T-helper 9 cell (primary cell): ENCODE measurements at places on chromosomes 7 and 10.

DNA sequence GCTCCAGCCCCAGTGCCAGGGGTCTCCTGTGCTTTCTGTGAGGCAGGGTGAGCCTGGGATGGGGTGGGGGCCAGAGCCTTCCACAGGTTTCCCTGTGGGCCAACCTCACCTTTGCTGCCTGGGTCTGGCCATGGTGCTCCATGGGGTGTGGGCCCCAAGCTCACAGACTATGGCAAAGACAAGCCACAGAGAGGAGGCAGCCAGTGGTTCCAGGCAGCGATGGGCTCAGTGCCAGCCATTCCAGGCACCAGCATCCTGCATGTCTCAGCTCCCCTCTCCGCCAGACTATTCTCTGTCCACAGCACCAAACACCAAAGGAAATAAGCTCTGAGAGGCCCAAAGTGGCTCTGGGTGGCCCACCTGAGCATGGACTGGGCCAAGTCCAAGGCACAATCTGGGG is 133.5 kb downstream of the PTPN20 start:
- no peak for DNase-seq

DNA sequence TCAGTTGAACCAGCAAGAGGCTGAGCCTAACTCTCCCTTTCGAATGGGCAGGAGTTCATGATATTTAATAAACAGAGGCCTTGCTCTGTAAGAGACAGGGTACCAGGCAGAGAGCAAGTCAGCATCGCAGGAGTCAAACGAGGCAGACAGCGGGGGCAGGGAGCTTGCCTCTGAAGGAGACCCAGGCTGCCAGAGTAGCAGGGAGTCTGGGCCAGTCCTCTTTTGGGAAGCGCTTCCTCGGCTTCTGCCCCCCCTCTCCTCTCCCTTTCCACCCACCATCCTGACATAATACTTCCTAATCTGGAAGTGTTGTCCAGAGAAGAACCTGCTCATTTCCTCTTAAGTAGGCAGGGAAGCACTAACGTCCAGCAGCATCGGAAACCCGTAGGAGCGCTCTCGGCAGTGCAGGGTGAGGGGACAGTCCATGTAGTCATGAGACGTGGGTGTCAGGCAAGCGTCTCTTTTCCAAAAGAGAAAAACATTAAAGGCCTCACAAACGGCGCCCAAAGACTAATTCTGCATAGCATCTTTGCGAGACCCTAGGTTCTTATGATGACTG is 171.1 kb downstream of the EGFR start:
- no peak for DNase-seq

DNA sequence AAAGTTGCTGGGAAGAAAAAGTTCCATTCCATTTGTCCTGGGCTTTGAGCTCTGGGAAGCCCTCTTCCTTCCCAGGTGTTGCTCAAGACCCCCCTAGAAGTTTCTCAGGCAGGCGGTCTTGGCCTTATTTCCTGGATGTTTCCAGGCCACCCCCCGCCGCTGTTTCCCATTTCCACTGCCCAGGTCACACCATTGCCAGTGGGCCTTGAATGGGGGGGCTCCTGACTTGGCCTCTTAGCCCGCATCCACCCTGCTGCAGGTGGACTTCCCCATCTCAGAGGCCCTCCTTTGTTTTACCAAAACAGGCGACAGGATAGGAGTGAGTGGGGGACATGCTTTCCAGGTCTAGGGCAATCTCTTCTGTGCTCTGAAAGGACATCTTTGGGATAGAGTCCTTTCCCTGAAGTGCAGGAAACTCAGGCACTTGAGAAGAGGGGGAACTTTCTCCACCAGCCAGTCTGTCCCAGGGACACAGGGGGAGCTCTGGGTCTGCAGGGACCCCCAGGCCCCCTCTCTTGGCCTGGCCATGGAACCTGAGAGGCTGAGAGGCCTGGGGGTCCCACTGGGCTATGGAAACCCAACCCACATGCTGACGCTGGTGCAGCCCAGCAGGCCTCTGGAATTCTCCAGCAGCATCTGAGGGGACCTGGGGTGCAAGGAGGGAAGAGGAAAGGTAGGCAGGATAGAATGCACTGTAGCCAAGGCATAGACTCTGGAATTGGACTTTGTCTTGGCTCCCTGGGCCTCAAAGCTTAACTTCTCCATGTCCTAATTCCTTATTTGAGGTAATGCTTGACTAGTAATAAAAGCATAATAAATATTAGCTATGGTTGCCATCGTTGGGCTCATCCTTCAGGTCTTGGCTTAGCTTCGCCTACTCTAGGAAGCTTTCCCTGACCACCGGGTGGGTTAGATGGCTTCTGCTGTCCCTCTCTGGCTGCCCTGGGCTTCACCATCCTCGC is 17.6 kb downstream of the NEURL1 start:
- DNase-seq = no peak

- no peak for DNase-seq
Observed at GRCh38 chr10:29734640-29734961, 99.8 kb upstream of the SVIL start.

DNA sequence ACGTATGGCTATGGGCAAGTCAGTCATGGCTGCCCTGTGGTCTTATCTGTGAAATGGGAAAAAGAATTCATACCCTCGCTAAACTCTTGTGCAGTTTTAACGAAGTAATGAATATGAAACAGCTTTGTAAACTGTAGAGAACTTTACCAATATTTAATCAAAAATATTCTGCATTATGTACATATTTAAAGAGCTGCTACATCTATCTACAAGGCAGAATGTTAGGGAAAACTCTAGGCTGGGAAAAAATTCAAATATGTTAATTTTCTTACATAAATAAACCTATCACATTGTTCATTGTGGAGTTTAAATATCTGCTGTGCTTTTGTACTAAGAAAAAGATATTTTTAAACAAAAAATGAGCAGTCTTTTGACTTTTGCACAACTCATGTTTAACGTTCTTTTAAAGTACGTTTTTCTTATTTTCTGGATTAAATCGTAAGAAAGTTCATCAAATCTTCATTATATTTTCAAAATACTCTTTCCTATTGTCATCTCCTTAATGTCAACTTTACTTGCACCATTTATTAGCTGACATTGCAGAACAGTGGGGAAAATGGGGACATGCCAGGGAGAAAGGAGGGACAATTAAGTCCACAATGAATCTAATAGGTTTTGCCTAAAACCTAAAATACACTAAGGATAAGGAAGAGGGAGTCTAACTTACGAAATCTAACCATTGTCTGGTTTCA is 57.5 kb downstream of the ICA1 start:
- no peak for DNase-seq

DNA sequence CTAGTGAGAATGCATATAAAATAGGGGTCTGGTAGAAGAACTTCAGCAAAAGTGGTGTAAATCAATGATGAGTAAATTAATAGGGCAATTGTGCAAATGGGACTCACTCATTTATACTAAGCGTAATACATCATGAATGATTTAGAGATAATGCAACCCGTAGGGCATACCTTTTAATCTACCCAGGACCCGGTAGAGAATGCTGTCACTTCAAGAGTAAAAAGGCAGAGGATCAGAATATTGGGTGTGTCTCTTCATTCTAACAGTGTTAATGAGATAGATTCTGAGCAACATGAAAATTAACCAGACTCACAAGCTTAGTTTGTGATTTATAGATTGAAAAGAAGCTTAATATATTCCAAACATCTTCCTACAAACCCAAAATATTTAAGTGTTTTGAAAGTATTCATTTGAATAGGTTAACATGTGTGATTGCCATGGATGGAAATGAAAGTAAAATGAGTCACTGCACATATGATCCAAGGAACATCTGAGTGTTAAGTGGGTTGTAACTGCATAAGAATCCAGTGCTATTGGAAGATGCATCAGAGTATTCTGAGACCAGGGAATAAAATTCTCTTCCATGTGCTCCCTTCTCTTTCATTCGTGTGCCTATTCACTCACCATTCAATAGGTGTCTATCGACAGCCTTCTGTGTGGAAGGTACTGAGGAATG is 690.6 kb downstream of the AUTS2 start:
- no peak for DNase-seq

DNA sequence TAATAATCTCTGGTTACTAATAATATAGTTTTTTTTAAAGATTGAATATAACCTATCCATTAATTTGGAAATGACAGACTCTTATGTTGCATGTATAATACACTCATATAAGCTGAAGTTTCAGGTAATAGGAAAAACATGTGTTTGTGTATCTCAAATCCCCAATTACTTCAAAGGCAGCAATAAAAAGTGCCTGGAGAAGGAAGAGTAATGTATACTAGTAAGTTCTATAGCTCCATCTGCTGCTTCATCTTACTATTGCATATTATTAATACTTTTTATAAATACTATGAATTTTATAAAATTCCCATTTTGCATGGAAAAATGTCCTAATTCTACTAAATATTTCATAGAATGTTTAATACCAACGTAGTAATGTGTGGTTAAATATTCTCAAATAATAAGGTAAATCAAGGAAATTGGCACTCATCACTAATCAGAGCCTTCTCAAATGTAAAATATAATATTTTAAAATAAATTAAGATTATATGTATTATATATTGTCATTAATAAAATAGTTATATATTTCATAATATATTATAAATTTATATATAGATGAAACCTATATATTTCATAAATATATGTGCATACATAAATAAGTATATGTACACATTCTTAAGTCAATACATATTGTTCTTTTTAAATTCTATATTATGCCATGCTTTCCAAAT is 311.9 kb downstream of the HGF start:
- DNase-seq = no peak

DNA sequence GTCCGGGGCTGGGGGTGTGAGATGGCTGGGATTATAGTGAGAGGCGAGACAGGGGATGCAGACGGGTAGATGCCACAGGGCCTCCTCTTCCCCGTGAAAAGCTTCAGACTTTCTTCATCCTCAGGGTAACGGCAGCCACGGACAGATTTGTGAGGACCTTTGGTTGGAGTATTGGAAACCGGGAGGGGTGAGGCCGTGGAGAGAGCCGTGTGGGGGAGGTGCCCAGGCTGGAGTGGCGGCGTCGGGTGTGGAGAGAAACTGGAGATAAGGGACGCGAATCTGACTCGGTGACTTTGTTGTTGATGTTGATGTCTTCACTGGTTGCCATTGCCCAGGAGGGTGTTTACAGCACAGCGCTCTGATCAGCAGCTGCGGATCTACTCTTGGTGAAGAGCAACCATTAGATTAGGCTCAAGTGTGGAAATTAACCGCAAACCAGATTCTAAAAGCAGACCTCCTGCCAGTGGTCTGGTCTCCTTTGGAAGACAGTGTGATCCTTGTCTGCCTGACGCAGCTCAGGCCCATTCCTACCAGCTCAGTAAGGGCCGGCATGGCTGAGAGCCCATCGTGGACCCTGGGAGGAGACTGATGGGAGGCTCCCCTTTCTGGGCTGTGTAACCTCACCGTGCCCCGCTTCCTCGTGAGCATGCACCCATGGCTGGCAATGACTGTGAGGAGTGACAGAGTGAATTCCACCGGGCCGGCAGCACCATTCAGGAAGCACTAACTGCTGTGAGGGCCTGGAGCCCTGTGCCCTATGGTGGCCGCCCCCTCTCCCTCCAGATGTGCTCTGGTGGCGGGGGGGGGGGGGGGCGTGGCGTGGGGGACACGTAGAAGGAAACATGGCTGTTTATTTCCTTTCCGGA is 90.3 kb downstream of the INPP5A start:
- DNase-seq = no peak

DNA sequence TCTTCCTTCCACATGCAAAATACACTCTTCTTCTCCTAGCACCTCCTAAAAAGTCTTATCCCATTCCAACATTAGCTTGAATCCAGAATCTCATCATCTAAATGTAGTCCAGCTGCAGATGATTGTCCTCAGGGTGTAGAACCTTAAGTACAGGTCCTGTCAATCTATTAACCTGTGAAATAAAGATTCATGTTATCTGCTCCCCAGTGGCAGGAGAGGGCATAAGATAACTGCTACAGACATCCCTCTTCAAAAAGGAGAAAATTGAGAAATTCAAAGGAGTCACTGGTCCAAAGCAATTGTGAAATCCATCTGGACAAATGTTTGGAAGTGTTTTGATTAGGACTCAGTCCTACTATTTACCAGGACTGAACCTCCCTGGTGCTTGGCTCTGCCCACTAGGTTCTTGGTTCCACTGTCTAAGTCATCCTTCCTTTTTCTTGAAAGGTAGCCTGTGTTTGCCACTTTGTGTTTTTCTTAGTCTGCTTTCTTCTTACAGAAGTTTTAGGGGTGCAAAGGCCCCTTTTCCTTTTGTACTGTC is 96.2 kb downstream of the ADD3 start:
- DNase-seq = no peak

DNA sequence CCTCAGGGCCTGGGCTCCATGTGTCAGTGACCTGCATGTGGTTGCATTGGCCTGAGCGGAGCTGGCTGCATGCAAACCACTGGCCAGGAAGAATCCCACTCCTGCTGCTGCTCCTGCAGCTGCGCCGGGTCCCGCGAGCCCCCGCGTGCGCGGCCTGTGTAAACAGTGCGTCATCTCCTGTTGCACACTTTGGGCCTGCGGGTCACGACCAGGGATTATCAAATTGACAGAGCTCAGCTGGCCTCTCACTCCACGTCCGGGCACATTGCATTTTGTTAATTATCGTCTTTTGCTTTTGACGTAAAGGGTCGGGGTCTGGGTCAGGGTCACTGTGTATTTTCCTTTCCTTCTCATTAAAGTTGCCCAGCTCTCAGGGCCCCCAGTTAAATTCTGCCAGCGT is 132.6 kb downstream of the RGS10 start:
- DNase-seq = no peak

DNA sequence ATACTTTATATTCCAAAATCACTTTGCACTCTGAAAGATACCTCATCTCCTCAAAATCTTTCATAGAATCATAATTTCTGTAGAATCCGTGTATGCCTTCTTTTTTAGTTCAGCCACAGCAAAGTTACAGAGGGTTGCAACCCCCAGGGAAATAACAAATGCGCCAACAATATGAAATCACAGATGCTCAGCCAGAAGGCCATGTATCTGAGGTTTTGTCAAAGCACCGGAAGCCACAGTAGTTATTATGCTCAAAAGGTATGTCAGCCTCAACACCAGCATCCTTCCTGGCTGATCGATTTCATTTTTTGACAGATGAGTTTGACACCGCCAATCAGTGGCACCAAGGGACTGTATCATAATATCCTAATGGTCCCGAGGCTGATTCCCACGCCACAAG is 204.1 kb downstream of the KCNMA1 start:
- no peak for DNase-seq

DNA sequence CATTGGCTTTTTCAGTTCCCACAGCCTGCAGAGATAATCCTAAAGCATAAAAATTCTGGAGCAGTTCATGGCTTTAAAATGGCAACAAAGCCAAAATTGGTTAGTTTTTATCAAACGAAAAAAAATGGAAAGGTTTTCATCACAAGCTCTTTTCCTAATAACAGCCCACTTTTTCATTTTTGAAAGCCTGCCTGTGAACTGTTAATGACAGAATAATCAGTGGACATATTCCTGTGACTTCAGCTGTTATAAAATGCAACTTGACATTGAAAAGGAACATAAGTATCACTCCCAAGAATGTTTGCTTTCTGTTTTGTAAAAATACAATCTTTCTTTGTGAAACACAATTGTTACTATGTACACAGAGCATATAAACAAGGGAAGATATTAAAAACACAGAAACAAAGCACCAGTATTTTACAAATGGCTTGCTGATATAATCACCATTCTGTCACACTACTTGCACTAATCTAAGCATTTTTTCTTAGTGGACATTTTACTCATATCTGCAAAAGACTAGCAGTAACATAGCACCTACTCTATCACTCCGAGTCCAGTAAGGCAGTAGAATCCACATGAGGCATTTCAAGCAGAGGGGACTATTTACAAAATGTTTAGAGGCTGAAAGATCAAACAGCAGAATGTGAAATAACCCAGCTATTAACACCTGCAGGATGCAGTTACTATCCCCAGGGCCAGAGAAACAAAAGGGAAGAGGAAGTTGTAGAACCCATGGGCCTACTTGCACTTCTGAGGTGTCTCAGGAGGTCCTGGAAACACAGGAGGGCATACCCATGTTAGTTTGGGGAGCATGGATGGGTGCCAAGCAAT is 26.4 kb downstream of the MACC1 start:
- no peak for DNase-seq
